ENCODE measurements at places on chromosomes 3 and 15.

- no peak for DNase-seq
Measured at GRCh38 chr3:143278721-143279120, 159.2 kb downstream of the CHST2 start.

DNA sequence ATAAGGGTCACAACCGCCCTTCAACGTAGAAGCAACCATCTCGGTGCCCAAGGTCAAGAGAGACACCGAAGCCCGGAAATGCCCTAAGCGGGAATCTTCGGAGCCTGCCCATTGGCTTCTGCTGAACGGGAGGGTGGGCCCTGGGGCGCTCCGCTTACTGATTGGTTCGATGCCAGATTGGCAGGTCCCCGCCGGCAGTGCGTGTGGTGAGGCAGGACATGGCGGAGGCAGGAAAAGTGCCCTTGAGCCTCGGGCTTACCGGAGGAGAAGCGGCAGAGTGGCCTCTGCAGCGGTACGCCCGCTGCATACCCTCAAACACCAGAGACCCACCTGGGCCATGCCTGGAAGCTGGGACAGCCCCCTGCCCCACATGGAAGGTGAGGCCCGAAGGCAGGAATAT, at the start of gene REC114:
REC114 (plus strand) TSS at position 197 of the 400 bp plus-strand sequence; CDS start at position 219, 22 bp downstream.
- no peak for DNase-seq

DNA sequence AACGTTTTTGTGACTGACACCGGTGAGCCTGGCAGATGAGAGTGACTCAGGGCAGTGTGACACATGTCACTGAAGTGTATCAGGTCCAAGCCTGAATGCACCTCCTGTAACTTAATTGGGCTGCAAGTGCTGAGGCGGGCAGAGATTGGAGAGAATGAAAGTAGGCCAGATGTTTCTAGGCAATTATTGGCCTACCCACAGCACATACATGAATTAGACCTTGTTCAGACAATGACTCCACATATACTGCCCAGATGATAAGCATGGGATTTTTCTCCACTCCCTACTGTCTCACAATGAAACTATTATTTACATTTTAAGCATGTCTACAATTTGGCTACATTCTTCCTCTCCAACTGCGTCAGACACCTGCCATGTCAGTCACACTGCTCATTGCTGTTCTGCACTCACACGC, 187.3 kb upstream of the ZNF385D start:
- DNase-seq: no peak

GRCh38 chr3:183180110-183180783, 17.7 kb upstream of the LAMP3 start:
- DNase-seq: no peak

DNA sequence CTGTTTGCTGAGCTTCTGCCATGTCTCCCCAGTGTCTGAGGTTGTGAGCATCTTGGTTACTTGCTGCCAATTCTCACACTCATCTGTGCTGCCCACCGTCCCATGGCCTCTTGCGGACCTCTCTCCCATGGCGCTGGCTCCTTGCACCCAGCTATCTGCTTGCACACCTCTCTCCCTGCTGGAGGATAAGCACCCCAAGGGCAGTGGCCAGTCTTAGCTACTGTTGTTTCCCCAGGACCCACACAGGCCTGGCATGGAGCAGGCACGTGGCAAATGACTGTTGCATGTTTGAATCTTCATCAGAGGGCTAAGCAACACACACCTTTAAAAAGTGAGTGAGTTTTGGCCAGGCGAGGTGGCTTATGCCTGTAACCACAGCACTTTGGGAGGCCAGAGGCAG, 14.7 kb downstream of the LIPC start:
- no peak for DNase-seq

DNA sequence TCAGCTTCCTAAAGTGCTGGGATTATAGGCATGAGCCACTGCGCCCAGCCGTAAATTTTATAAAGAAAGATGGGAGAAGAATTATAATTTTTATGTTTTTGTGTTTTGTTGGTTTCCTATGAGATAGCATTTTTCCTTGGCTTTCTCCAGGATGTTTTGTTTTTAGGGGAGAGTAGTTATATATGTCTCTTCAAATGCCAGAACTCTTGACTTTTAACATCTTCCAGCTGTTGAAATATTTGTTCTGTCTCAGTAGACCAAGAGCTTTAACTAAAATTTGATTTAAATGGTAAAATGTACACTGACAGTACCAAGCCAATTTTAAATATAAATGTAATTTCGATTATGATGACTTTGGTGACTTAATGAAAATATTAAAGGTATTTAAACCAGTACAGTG, 96.8 kb downstream of the DHX36 start:
- DNase-seq: no peak

GRCh38 chr3:45182915-45183871, 37.0 kb upstream of the CDCP1 start:
- no peak for DNase-seq

GRCh38 chr3:21839176-21839575, 88.2 kb upstream of the ZNF385D start:
- DNase-seq: no peak

GRCh38 chr3:196963631-196963953, 5.0 kb downstream of the PIGZ start:
- DNase-seq: no peak

- DNase-seq: no peak
Measured at GRCh38 chr15:52427804-52428203, 100.9 kb downstream of the MYO5A start.

DNA sequence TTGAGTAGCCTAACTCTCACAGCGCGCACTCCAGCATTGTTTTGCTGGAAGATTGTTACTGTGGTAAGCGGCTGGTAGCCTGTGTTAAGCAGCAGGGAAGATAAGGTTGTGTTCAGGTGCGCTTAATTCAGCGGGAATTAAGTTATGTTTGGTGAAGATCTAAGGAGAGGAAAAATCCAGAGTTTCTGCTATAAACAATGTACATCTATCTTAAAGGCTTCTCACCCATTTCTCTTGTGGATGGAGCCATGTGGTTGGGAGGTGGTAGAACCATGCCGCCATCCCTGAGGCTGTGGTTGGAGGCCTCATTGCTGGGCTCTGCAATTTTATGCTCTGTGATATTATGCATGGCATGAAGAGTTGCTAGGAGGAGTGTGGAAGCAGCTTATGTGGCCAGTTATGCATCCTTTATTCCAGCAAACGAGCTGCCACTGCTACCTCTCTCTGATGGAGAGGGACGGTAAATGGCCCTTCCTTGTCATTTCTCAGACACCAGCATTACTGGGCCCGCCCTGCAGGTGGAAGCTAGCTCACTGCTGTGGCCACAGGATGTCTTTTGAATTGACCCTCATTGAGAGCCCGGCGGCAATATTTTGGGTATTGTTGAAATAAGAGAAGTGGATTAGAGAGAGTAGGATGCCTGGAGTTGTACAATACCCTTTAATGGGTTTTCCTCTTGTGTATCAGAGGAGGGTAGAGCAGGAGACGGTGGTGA, 1.3 kb downstream of the MINAR1 start:
- no peak for DNase-seq

DNA sequence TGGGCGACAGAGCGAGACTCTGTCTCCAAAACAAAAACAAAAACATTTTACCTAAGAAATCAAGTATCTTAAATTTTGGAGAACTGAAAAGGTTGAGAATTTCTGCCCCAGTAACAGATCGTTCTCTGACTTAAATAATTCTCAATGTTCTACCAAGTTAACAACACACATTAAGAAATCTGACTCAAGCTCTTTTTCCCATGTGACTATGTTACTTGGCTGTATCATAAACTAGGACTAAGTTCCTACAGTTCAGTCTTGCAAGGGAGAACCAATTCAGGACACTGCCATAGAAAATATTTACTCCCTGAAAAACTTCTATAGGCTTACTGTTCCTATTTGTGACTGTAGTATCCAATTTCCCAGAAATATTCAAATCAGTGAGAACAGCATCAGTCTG, 20.9 kb upstream of the USF3 start:
- no peak for DNase-seq

DNA sequence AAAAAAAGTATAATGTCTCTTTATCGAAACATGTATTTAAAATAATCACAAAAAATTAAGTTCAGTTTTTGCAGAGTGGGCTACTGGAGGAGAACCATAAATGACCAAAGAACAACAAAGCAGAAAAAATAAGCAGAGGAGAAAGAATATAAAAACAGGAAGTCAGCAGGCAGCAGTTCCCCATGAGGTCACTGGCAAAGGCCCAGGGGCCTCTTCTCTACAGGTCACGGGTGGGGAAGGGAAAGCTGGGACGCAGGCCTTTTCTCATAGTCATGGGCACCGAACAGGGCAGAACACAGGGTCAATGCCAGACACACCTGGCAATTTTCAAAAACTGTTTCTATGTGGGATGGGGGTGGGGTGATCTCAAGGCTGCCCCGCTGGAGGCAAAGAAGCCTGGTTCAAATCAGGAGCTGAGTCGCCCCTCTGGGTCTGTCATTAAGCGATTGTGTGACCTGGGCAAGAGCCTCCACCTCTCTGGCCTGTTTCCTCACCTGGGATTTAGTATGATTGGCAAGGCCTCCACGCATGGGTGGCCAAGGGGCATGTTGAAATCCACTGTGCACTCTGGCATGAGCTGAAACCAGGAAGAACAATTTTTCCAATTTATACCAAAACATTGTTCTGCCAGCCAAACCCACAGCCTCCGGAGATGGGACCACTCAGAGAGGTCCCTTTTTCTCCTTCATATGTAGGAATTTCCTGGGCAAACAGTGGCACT, 43.8 kb upstream of the UACA start:
- DNase-seq: no peak

- no peak for DNase-seq
Measured at GRCh38 chr15:57677204-57677603, 29.3 kb upstream of the POLR2M start.

DNA sequence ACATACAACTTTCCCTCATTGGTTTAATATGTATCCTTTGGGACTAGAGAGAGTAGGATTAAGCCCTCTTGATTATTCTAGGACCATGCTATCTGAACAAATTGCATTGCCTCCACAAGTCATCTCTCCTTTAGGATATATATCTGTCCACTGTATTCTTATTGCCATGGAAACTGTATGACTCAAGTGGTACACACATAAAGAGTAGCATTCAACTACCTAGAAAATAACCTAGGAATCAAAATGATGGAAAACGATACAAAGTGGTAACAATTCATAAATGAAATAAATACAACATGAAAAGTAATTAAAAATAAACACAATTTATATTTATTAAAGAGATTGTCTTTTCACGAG, 212.1 kb upstream of the P2RY1 start:
- DNase-seq: no peak

GRCh38 chr3:65098400-65098799, 410.6 kb upstream of the ADAMTS9 start:
- no peak for DNase-seq

DNA sequence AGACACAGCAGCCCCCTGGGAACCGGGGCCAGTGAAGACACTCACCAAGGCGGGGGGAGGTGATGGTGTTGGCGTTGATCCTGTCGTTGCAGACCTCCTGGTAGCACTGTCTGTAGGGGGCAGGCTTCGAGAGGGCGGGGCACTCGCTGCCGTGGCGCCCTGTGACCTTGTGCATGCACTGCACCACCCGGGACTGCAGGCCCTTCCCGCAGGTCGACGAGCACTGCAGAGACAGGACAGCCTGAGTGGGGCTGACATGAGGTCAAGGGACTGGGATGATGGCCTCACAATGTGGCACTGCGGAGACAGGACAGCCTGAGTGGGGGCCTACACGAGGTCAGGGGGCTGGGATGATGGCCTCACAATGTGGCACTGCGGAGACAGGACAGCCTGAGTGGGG, 242.8 kb upstream of the LYSMD4 start:
- DNase-seq: no peak

DNA sequence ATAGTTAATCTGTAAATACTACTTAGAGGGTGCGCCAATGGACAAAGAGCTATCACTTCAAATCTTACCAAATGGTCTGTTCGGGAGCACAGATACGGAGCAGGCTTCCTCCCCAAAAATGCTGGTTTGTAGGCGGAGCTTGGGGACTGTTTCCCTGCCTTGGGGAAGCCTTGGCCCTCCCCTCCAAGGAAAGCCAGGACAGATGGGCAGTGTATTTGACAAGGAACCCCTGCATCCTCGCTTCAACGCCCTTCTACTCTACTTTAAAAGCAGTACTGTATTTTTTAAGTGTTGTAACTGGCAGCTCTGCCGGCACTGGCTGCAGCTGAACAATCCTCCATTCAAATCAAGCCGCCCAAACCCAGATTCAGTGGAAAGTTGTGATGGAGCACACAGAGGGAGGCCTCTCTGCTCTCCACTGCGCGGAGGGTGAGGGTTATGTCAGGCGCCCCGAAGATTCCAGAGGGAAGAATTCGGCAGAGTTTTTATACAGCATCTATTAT, 83.1 kb upstream of the FNDC3B start:
- no peak for DNase-seq

DNA sequence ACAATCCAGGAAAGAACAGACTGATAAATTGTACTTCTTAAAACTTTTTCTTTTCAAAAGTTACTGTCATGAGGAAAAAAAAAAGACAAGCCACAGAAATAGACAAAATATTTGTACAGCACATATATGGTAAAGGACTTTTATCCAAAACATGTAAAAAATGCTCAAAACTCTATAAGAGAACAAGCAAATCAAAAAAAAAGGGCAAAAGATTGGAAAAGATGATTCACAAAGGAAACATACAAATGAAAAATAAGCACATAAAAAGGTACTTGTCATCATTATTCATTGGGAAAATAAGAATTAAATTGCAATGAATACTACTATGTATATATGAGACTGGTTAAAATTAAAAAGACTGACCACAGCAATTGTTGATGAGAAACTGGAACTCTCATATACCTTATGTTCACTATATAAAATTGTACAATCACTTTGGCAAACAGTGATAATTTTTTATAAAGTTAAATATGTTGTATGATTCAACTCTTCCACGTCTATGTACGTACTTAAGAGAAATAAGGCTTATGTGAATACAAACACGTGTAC, 39.7 kb downstream of the DIPK2A start:
- DNase-seq: no peak

- no peak for DNase-seq
Measured at GRCh38 chr3:12560505-12561190, 3.8 kb downstream of the MKRN2 start.

GRCh38 chr15:83102346-83102745, 5.1 kb upstream of the TM6SF1 start:
- DNase-seq: no peak

- no peak for DNase-seq
Measured at GRCh38 chr15:78243058-78243457, 8.7 kb upstream of the ACSBG1 start.

- no peak for DNase-seq
Measured at GRCh38 chr3:185337231-185337816, 25.6 kb upstream of the MAP3K13 start.

- DNase-seq: no peak
Measured at GRCh38 chr3:132083583-132084279, 48.9 kb upstream of the CPNE4 start.

- DNase-seq: no peak
Measured at GRCh38 chr3:65005486-65005885, 317.7 kb upstream of the ADAMTS9 start.

Measured in NCI-H1694 treated with DMSO at 0.1 percent for 48 hours (cell line).